ENCODE measurements at places on chromosomes 13 and 19.

DNA sequence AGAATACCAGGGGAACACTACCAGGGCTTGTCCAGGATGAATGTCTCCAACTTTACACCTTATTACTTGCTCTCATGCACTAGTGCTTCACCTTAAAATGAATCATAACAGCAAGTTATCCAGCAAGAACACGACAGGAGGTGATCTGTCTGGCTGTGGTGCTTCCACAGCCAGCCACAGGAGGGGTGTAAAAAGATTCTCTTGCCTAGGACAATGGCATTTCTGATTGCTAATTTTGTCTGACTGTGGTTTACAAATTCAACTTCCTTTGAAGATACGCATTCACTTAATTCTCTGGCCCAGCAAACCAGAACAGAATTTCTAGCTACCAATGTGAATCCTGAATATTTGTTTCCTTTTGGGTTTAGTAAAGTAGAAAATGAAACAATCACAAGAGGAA lies 23.1 kb upstream of the COG3 start:
- DNase-seq: peak; percentile 70

DNA sequence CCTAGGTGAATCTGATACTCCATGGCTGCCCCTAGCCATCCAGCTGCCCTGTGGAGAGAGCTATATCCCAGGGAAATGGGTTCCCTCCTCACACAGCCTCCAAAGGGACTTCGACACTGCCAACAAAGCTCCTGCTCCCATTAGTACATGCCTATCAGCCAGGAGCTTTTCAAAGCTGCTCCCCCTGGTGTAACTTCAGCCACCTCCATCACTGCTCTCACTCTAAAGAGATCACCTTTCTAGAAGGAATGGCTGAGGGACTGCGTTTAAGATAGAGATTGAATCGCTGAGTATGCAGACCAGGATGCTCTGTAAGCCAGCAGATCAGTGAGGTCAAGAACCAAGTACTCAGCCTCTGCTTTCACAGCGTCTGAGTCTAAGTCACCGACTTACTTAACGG lies 213.7 kb downstream of the NALCN start:
- no peak for DNase-seq

DNA sequence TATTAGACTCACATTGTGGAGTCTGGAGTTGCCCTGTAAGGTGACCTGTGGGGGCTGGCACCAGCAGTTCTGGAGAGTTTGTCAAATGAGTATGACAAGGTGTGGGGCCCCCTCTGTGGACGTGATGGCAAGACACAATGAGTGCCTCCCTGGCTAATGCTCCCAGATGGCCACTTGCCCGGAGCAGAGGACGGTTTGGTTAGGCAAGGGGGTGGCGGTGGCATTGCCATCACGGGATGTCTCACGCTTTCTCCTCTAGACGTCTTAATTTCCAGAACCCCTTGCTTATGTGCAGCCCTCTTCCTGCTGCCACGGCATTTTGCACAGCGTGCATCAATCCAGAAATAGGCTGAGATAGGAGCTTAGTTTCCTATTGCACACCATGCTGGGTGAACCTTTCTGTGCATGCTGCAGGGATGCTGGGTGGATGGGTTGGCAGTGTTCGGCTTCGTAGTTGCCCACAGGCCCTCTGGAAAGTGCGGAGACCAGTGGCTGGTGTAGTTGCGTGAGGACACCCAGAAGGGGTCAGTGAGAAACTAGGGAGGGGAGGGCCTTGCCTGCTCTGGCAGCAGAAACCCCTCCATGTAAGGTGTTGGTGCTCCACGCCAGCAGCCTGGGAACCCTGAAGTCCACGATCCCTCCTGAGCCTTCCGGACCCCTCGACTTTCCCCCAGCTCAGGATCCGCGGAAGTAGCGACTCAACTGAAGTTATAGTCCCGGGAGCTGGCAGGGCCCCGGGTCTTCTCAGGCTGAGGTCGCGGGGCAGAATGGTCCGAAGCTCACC lies 18.1 kb upstream of the LRP3 start:
- DNase-seq: peak; percentile 61

GRCh38 chr19:7470540-7471305 lies 18.1 kb downstream of the PEX11G start:
- DNase-seq: no peak

DNA sequence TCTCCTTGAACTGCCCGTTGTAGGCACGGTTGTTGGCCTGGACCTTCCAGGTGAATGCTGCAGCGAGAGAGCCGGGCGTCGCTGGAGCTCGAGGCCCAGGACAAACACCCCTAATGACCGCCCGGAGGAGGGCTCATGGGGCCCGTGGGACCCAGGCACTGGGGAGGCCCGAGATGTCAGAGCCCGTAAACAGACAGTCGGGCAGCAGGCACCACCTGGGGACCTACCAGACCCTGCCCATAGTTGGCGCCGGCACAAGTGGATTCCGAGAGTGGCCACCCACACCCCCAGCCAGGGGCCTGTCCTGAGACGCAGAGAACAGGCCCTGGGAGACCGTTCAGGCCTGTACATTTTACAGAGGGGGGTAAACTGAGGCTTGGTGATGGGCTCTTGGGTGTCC lies 2.4 kb downstream of the ATP8B3 start:
- no peak for DNase-seq

All from HepG2 (cell line).